ENCODE measurements at places on chromosomes 16 and 17.
A peak's percentile ranks its signal among the peaks of the same experiment; 100 is the strongest.

GRCh38 chr17:1000597-1001461 lies 3.9 kb downstream of the TIMM22 start:
- no peak for DNase-seq

GRCh38 chr16:65196420-65197075 lies 74.7 kb upstream of the CDH11 start:
- DNase-seq, result no peak

DNA sequence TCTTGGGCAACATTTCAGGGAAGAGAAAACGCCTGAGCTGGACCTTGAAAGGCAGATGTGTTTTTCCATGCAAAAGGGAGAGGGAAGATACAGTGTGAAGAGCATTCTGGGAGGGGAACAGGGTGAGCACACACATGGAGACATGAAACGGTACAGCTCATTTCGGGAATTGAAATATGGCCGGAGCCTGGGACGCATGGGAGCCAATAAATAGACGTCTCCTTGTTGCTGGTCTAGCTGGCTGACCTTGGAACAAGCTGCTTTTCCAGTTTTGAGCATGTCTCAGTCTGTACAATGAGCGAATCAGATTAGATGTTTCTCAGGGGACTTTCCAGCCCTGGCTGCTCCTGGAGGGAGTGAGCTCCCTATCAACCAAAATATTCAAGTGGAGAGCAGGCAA lies 63.6 kb downstream of the ASIC2 start:
- no peak for DNase-seq

DNA sequence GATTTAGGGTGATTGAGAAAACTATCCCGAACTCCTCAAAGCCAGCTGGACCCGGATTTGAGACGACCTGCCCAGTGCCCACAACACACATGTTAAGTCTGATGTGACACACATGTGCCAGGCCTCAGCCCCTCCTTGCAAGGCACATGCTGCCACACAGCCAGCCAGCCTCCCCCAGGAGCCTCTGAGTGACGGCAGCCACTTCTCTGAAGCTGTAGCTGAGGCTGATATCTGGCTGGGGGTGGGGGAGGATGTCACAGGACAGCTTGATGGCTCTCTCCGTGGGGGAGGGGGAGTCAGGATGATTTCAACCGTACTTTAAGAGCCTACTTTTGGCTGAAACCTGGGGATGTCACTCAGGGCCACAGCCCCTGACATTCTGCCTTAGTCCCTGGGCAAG lies 40.9 kb downstream of the SRCIN1 start:
- DNase-seq, result no peak

GRCh38 chr16:12089492-12090150 lies 113.1 kb downstream of the SNX29 start:
- DNase-seq, result peak; percentile 64

GRCh38 chr17:48194097-48194550 lies 86.6 kb downstream of the SNX11 start:
- no peak for DNase-seq

- no peak for DNase-seq
Measured at GRCh38 chr16:72811188-72811720, 236.7 kb downstream of the ZFHX3 start.

DNA sequence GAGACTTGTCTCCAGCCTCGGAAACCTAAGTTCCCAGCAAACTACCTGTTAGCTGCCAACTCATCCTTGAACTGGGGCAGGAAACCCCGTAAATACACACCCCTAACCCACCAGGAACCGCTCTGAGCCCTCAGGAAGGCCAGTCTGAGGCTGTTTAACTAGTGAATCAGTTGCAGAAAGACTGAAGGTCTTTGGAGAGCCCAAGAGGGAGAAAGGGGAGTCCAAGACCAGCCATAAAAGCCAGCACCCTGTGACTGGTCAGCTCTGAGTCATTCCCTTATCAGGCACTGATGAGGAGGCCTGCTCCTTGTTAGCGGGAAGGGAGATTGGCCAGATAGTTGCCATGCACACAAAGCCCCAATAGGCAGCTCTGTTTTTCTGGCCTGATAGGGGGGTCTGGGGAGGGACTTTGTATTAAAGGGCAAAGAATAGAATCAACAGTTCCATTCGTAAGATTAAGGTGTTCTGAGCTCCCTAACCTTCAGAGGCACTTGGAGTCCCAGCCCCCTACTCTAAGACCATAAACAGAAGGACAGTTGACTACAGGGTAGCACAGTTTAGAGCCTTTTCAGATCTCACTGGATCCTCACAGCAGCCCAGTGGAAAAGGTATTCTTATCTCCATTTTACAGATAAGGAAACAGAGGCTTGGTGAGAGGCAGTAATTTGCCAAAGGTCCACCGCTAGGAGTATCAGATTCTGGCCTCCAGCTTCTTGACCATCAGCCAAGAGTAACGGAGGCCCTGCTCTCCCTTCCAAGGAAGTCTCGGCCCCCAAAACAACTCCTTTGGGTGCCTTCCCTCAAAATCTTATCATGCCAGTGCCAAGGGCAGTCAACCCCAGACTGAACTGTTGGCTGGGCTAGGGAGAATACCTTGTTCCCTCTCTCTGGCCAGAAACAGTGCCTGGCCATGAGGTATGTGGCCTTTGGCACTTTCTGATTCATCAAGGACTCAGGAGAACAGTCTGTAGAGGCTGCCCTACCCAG lies 2.2 kb upstream of the KRT19 start:
- DNase-seq, result no peak

DNA sequence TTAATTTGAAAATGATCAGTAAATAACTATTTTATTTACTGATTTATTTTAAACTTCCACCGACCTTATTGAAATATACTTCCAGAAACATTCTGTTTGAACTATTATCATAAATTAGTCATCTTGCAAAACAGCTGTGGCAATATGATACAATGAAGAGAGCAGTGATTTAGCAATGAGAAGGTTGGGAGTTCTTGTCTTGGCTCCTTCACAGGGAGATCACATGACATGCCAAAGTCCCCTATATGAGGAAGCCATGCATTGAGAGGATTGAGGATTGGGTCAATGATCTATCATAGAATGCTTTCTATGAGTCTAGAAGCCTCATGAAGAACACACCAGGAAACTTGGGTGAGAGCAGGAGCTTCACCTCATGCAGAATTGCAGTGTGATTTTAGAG lies 222.7 kb downstream of the LGALS9B start:
- DNase-seq, result no peak

GRCh38 chr16:22770866-22771265 lies 43.1 kb upstream of the HS3ST2 start:
- DNase-seq, result no peak

- DNase-seq, result no peak
Measured at GRCh38 chr17:81428948-81429774, 33.9 kb downstream of the BAHCC1 start.
